ENCODE measurements at places on chromosomes 3 and 15.
A peak's percentile ranks its signal among the peaks of the same experiment; 100 is the strongest.

DNA sequence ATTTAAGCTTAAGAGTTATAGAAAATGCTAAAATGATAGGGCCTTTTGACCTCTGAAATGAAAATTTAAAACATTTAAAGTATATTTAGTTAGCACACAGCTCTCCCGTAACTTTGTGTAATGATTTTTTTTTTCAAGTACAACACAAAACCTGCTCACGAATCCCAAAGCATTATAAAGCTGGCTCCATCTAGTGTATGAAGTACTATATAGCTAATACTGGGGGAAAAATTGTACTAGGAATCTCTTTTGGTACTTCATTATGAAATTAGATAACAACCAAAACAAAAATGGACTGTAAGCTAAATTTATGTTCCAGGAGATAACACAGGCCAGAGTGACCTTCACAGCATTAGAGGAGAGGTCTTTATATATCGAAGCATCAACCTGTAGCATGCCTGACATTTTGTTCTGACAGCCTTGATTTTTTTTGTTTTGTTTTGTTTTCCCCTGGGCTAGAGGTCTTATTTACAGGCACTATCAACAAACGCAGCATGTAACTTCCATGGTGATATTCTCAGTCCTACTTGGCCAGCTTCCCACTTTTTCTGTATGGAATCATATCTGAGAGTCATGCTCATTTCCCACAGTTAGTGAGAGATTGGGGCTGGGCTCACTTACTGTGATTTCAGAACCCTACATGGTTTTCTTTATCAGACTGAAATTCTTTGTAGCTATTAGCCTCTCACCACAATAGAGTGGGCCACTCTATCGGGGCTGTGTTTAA is 116.3 kb downstream of the MITF start:
- DNase-seq, result no peak

DNA sequence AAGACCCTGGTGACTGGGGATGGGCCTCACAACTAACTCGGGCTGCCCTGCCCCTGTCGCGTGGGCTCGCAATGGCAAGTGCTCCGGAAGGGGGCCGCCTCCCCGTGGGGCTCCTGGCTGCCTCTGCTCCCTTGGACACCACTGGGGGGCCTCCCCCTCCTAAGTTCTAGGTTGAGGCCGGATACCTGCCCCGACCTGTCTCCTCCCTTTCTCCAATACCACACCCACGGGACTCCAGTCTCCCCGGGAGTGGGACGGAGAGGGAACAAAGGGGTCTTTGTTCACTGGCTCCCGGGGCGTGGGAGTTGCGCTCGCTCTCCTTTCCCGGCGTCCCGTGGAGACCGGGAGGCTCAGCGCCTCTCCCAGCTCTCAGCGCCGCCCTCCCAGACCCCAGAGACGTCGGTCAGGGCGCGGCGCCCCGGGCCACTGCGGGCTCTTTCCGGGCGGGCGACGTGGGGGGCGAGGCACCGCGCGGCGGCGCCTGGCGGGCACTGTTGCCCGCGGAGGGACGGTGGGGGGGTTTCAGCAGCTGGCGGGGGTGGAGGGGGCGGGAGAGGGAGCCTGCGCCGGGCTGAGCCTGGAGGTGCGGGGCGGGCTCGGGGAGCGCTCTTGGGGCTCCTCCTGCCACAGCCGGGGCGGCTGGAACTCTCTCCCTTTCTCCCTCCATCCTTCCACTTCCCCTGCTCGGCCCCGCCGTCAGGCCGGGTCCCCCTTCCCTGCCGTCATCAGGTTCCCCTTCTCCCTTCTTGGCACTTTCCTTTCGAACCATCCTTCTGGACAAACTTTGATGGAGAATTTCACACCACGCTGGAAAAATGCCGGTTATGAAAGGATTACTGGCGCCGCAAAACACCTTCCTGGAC is at the start of gene KCNH8:
TSS of gene KCNH8 (plus strand) at position 606 of the 863 bp plus-strand sequence. CDS start at position 816, 210 bp downstream.
- DNase-seq, result no peak

GRCh38 chr15:89760303-89761008 is 9.4 kb upstream of the MESP1 start:
- DNase-seq, result peak; percentile 45

DNA sequence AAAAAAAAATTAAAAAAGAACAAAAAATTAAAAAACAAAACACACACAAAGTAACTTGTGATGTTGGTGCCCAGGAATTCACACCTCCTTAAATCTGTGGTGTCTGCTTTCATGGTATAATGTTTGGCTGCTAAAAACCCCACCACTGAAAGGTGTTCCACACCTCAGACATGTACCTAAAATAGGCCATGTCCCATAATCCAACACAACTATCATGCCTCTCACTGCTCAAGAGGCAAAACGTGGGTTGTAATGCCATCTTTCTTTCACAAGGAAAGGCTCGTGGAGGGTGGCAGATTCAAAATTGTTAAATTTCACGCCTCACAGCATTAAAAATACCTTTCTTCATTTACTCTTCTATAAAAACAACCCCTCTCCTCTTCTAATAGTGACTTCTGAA is 29.5 kb downstream of the MKRN2 start:
- DNase-seq, result no peak

DNA sequence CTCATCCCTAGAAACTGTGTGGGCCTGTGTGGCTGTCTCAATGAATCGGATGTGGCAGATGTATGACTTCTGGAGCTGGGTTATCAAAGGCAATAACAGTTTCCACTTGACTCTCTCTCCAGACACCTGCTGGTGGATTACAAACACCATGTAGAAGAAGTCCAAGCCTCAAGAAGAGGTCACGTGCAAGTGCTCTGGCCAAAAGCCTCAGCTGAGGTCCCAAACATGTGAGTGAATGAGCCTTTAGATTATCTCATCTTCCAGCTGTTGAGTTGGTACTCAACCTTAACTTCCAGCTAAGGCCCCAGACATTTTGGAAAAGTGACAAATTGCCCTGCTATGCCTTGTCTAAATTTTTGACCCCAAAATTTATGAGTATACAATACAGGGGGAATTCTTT is 42.7 kb upstream of the IL12A start:
- DNase-seq, result no peak

DNA sequence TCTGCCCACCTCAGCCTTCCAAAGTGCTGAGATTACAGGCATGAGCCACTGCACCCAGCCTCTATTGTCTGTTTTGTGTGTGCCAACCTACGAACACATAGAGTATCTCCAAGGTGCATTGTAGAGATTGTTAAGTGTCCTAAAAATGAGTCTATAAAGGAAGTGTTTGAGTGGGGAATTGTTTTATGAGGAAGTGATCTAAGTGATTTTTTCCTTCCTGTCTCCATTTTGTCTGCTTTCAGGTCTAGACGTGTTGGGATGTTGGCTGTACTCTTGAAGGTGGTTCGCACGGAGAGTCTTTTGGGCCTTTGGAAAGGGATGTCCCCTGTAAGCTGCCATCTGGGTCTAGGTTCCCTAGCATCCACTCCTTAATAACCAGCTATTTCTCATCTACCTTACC is 7.0 kb downstream of the SLC25A38 start:
- DNase-seq, result no peak

GRCh38 chr15:56919609-56920366 is 1.3 kb downstream of the TCF12 start:
- no peak for DNase-seq

GRCh38 chr3:144165482-144165881 is 193.9 kb downstream of the DIPK2A start:
- DNase-seq, result no peak

- DNase-seq, result no peak
Observed at GRCh38 chr15:81113861-81114291, 20.2 kb upstream of the CFAP161 start.

DNA sequence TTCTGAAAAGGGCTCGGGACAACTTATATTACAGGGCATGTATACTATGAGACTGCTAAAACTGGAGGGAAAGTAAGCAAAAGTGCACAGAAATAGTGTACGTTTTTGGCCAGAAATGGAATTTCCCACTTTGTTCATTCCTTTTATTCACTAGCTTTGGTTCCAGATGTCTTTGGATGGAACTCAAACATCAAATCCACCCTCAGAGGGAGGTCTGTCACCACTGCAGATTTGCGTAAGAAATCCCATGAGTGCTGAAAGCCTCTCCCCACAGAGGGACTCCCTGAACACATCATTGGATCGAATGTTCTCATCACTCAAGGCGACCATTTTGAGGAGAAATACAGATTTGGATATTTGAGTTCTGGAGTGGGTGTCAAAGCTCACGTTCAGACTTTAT is 71.6 kb downstream of the FEM1B start:
- no peak for DNase-seq

GRCh38 chr3:197050511-197050910 is 20.9 kb upstream of the MELTF start:
- DNase-seq, result no peak

DNA sequence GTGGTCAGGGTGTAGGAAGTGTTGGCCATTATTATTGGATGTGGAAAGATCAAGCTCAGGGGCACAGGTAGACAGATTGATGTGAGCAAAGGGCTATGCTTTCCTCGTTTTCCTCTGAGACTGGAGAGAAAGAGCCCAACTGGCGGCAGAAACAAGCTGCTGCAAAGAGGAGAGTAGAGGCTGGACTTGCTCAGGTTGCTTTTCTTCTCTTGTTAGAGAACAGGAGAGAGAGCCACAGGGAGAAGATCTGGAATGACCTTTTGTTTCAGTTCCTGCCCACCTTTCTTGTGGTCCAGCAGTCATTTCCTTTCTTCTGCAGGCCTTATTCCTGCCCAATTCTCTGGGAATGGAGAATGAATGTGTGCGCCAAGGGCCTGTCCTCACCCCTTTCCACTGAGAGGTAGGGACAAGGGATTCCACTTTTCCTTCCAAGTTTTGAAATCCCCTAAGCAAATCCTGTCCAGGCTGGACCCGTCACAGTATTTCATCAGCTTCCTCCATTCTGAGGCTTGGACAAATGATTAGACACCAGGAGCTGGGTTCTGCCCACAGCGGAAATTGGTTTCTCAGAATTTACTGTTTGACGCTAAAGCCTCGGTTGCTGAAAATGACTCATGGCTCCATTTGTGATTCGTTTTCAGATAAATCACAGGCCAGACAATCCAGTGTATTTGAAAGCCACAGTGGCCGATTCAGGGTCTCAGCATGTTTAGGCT is 16.1 kb downstream of the ZNF80 start:
- no peak for DNase-seq

Data from stimulated activated CD8-positive, alpha-beta memory T cell treated with anti-CD3 and anti-CD28 coated beads, Interleukin-15, amount 100 ng/mL, for 24 hours (primary cell).